ENCODE measurements at places on chromosomes 1 and 21.

DNA sequence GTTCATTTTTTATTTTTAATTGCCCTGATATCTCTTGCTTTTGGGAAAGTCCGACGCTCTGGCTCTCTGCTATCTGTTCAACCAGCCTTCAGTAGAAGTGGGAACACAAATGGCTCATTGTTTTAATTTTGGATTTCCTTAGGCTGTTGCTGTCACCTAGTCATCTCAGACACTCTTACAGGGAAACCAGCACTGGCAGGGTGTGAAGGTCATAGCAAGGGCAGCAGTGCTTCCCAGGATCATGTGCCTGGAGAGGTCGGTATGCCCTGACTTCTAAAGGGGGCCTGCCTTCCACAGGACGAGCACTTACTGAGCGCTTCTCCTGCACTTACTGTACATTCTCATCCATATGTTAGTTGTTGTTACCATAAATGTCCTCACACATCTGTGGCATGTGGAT is 224.2 kb downstream of the DISC1 start:
- DNase-seq = no peak

DNA sequence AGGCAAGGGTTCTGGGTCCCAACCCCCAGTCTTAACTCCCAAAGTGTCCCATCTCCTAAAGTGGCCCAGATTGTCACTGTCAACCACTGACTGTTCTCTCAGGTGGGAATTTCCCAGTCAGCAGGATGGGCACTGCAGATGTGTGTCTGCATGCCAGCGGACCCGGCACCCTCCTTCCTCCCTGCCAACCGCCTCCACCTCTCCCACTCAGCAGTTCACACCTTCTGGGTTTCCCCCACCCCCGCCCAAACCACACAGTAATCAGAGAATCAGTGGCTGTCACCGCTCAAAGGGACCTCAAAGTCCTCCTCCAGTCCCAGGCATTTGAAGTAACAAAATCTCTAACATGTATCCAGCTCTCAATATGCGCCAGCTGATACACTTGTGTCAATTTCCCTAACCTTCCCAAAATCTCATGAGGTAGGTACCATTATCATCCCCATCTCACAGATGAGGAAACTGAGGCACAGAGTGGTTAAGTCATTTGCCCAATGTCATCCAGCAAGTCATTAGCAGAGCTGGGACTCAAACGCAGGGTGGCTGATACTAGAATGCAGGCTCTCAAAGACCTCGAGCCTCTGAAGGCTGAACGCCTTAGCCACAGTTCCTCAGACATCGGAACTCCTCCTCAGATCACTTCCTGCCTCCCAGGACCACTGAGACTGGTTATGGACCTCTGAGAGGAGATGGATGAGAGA is 4.8 kb downstream of the RUNX3 start:
- DNase-seq = peak; percentile 89

DNA sequence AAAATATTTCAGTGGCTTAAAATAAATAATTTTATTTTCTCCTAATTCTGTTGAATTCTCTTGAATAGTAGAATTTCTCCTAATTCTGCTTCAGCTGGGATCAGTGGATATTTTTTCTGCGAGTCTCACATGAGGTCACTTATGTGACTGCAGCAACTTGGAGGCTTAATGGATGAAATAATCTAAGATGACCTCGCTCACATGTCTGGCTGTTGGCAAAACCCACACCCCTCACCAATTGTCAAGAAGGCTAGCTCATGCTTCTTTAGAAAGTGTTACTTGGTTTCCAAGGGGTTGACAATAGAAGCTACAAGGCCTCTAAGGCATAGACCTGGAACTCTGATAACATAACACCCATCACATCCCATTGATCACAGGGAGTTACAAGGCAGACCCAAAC is 156.9 kb upstream of the DPYD start:
- no peak for DNase-seq

DNA sequence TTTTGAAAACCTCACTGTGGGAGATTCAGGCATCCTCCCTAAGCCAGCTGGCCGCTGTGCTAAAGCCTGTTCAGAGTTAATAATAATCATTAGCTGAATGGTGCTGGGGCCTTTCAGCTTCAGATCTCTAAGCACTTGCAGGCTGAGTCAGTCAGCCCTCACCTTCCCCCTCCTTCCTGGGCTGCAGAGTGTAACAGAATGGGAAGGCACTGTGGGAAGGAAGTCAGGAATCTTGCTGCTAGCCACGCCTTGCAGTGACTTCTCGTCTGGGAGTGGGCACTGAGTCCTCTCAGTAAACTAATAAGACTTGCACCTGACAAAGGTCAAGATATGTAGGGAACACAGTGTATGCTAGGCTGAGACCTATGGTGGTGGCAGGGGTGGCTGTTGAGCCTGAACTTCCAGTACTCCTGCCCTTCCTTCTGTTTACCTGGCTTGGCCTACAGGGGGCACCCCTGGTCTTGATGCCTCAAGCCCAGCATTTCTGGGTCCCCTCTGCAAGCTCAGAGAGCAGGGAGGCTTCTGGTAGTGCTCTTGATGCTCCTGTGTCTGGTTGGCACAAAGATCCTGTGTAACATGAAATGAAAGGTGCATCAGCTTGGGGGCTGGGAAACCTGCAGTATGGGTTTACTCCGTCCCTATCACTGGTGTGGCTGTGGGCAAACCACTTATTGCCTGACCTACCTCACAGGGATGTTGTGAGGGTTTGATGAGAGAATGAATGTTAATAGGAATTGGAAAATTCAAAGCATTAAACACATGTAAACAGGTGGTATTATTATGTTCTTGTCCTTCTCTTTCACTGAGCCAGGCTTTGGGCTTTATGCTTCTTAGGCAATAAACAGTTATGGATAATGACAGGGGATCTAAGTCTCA is 6.0 kb downstream of the CYB561D1 start:
- peak; percentile 79 for DNase-seq

GRCh38 chr1:226310637-226311195 is 1.8 kb upstream of the LIN9 start:
- DNase-seq = no peak

Measured in activated T-cell treated with anti-CD3 and anti-CD28 coated beads, Interleukin-2, amount 50 U/mL, for 48 hours (primary cell).